NB4 (cell line): ENCODE measurements at places on chromosomes 4 and X.
A peak's percentile ranks its signal among the peaks of the same experiment; 100 is the strongest.

GRCh38 chr4:42293967-42294813 is 103.1 kb upstream of the SHISA3 start:
- DNase-seq: no peak

DNA sequence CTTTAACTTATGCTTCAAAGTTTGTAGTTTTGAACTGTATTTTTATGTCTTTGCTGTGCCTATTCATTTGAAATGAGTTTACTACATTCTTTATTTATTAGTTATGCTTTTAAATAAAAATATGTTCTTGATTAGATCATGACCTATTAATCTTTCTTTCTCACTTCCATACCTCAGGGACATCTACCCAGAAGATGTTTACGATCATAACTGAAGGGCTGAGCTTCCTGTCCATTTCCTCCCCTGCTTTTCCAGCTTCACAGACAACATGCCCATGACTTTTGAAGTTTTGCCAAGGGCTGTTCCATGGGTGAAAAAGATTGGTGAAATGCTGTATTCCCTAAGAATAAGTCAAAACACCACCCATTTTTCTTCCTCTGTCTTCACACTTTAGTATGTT is 99.7 kb upstream of the DDIT4L start:
- no peak for DNase-seq

GRCh38 chr4:122246551-122246950 is 94.4 kb downstream of the BLTP1 start:
- no peak for DNase-seq

- DNase-seq: no peak
Observed at GRCh38 chr4:62627671-62628070, 1427.5 kb downstream of the ADGRL3 start.

DNA sequence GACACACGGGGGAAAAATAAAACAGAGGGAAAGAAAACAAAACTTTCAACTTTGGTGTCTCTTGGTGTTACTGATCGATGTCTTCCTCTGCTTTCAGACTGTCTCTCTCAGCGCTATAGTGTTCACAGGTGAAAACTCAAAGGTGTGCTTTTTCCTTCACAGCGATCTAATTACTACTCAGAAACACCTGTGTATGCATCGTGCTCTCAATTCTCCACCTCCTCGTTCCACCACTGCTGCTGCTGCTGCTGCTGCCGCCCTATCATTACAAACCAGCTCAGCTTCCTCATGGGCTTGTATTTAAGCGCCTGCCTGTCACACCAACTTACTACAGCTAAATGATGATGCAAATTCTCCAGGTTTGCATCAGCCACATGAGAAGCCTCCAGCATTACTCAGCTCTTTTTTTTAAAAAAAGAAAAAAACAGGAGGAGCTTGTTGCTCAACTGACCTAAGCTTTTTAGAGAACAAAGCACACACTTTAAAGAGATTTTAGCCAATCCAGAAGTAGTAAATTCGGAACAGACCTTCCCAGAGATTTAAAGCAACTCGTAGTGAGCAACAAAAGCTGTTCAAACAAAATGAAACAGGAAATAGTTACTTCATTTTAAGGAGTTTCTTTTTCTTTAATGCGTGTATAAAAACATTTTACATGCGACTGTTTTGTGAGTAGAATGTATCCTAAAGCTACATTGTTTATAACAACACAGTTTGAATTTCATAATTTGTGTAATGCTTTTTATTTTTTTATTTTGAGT is at the start of gene SLC7A11:
Gene SLC7A11 (minus strand): TSS at position 274 of the 758 bp plus-strand sequence. CDS start 280 bp downstream, outside the sequence.
- DNase-seq: peak; percentile 97

DNA sequence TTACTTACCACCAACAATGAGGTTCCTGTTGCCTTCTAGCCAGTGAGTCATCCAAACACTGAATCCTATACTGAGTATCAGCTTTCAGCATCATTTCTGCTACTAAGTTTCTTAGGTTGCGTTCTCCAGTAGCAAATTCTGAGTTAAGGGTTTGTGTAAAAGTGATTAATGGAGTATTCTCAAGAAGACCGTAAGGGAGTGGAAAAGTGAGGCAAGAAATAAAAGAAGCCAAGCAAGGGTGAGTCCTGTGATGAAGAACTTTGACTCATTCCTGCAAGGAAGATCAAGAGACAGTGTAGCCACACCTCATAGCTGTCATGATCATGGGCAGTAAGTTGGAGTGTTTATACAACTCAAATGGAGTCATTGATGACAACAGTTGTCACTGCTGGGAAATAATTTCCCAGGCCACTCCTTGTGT is 446.2 kb downstream of the RAPGEF2 start:
- DNase-seq: no peak

DNA sequence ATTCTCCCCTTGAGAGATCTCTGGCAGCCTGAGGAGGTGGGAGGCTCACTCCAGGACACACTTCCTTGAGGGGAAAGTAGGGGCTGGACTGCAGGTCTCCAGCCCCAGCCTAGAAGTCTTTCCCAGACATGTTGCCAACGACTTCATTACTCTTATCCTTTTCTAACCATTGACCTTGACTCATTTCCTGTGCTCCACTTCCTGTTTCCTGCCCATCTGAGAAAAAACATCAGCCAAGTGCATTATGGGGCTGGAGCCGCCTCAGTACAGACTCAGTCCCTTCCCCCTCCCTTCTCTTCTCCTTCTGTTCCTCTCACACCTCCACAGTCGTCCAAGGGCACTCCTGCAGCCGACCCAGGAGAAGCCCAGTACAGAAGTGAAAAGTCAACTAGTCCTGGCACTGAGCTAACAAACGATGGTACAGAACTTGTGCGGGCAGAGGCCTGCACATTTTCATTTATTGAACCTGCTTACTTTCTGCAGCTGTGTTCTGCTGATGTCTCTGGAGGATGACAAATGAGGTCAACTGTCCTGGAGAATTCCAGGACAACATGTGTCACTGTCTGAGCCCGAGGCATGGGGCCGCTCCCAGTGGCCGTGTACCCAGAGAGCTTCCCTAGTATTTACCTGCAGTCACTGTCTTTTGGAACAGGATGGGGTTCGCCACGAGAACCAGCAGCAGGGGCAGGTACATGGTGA is 20.1 kb downstream of the GPR143 start:
- peak; percentile 30 for DNase-seq

DNA sequence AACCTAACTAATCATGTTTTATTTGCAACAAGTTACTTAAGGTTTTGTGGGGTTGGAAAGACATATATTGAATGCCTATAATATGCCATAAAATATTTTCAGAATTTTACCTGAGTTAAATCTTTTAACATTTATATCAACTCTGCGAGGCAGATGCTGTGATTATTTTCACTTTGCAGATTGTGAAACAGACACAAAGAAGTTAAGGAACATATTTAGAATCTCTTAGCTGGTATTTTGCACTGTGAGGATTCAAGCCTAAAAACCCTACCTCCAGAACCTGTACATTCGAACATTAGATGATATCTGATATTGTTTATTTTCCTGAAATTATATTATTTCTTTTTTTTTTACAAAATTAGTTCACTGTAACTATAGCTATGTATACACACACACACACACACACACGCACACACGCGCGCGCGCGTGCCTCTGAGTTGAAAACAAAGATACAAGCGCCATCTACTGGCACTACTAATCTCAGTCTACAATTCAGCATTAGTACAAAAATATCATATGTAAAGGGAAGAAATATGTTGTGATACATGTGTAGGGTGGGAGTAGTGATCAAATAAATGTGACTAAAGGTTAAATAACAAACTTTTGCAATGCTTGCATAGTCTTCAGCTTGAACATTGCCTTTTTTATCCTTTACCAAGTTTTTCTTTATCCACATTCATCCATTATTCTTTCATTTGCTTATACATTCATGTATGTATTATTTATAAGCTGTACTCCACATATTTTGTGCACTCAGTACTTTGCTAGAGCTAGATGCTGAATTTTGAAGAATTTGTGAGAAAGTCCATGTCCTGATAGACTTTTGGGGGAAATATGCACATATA is 61.5 kb downstream of the ANXA10 start:
- peak; percentile 69 for DNase-seq

GRCh38 chrX:3379111-3379510 is 32.7 kb upstream of the MXRA5 start:
- DNase-seq: no peak

DNA sequence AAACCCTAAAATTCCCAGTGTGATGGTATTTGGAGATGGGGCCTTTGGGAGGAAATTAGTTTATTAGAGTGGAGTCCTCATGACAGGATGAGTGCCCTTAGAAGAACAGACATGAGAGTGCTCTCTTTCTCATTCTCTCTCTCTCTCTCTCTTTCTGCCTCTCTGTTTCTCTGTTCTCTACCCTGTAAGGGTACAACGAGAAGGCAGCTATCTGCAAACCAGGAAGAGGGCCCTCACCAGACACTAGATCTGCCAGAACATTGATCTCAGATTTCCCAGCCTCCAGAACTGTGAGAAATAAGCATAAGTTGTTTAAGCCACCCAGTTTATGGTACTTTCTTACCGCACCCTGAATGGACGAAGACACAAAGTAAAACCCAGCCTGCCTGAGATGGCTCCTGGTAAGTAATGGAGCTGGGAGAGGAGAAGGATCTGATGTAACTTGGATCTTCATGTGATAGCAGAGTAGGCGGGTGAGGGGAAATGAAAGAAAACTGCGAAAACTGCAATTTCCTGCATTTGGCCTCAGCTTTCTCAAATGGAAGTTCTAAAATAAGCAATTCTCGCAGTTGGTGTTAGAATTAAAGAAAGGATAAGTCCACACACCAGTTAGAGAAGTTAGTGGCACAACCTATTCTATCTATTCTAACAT is 8.7 kb upstream of the CDS1 start:
- no peak for DNase-seq

DNA sequence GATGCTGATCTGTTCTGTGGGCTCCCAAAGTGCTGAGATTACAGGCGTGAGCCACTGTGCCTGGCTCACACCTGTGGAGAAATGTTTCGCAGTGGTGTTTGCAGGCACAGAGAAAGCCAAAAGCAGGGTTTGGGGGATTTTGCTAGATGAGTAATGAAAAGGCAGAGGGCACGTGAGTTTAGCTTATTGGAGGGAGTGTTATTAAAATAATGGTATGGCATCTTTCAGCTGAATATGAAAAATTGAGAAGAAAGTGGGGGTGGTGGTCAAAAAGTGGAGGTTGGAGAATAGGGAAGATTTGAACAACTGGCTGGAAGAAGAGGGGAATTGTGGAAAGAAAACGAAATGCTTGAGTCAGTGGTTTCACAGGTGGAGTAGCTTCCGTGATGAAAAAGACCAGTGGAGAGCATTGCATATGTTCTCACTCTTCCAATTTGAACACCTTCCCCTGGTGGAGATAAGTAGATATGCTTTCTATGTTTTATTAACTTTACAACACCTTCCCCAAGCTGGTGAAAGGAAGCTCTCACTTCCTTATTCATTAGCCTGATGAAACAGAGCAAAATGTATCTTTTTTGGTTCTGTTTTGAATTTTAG is 1.1 kb upstream of the CHST7 start:
- peak; percentile 13 for DNase-seq
